ENCODE measurements at places on chromosomes 12 and 14.

DNA sequence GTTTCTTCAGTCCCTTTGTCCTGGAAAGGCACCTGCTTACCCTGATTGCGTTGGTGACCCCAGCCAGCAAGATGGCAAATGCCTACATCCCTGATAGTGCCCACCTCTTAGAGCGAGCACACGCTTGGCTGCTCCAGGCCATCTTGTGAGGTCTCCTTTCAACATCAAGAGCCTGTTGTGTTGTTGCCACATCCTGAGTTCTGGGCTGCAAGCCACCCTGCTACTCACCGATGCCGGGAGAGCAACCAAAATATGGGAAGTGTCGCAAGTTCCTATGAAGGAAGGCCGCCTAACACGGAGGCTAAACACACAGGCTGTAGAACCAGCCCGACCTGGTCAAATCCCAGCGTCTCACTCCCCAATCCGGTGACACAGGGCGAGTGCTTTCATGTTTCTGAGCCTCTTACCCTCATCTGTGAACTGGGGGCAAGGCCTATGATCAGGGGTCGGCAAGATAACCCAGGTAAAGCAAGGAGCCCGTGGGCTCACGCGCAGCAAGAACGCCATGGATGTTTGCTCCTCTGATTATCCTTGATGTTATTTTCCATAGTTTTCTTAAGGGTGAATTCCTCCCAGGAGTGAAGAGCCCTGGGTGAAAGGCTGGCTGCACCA, 98.4 kb downstream of the LGMN start:
- no peak for DNase-seq

GRCh38 chr12:103882861-103883596, 42.0 kb upstream of the NT5DC3 start:
- no peak for DNase-seq

- DNase-seq: no peak
Measured at GRCh38 chr14:65471038-65471878, 58.7 kb downstream of the FUT8 start.

DNA sequence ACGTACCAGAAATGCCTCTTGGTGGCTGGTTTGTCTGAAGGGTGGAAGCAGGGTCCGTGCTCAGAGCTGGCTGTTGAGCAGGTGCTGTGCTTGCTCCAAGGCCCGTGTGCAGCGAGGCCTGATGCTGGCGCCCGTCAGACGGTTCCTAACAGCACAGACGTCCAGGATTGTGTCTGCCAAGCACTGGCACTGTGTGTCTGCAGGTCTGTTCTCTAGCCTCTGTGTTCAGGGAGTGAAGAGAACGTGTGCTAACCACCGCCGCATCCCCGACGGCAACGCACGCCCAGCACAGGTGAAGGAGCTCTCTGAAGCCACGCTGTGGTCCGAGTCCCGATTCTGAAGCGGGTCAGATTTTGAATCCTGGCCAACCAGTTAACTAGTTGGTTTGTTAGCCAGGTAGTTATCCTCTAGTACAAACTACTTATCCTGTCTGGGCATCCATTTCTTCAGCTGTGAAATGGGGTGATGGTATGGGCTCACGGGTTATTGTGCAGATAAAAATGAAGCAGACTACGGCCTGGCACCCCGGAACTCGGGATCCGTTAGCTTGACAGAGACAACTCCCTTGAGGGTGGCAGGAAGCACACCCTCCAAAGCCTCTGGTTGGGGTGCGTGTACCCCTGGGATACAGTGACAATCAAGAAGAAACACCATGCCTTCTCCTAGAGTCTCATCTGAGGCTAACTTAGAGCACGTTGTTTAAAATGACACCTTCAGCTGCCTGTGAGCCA, 18.6 kb upstream of the TDRD9 start:
- DNase-seq: no peak

- DNase-seq: no peak
Measured at GRCh38 chr14:69661194-69661537, 49.8 kb downstream of the SUSD6 start.

Data from activated naive CD4-positive, alpha-beta T cell treated with anti-CD3 and anti-CD28 coated beads for 36 hours (primary cell).